ENCODE measurements at places on chromosomes 7 and 10.

GRCh38 chr7:83934118-83934734, 260.4 kb downstream of the SEMA3A start:
- no peak for DNase-seq

DNA sequence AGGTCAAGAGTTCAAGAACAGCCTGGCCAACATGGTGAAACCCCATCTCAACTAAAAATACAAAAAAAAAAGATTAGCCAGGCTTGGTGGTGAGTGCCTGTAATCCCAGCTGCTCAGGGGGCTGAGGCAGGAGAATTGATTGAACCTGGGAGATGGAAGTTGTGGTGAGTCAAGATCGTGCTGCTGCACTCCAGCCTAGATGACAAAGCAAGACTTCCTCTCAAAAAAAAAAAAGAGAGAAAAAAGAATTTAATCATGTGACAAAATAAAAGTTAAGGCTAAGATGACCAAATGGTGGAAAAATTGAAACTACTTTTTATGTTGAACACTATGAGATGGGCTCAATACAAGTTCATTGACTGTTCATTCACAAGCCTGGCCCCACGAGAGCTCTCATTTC, 141.1 kb upstream of the WDR11 start:
- no peak for DNase-seq

DNA sequence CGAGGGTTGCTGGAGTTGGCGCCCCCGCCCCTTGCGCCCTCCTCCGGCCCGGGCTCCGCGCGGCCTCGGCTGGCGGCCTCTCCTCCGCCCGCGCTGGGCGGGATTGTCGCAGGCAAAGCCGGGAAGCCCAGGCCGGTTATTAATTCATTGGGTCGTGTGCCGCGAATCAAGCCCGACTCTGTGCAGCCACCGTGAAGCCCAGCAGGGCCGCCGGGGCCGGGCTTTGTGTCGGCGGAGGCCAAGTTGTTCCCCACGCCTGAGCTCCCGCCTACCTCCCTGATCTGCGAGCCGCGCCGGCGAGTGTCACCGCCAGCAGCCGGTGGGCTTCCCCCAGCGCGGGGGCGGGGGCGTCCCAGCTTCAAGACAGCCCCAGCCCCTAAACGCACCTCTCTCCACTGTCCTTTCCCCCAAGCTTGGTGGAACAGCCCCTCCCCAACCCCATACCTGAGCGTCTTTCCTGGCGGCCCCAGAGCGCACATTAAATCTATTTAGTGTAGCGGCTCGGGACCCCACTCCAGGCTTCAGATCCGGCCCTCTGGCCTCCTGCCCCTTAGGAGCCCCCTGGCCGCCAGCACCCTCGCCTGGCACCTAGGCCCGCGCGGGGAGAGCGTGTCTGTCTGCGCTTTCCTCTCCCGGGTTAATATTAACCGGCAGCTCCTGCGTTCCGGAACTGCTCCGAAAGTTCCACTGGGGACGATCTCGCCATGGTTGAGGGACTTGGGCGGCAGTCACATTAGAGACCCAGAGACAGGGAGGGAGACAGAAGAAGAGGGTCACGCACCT, 3.5 kb downstream of the SHH start:
- DNase-seq = no peak

DNA sequence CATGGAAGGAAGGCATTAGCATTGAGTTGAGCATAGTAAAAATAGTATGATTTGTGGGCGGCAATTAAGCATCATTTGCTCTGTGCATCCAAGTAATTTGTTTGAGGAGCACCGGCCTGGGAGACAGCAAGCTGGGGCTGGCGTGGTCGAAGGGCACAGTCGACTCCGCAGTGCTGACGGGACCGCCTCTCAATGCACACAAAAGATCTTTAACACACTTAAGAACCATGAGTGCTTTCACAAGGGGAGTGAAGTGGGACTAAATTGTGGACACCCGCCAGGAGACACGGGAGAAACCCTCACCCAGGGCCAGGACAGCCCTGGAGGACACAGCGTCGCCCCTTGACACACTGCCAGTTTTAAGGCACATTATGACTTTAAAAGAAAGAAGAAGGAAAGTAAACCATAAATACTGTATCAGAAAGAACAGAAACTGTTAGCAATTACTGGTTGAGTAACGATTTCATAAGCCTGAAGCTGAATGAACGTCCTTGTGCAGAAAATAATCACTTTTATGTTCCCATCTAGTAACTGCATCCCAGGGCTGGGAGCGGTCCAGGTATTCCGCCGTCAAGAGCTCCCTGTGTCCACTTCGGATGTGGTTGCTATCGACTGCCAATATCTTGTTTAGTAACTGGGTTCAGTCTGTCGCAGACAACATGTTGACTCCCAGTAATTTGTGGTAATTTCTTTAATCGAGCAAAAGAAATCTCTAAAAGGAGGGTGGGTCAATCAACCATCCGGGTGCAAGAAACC, 102.1 kb downstream of the EBF3 start:
- DNase-seq = no peak

DNA sequence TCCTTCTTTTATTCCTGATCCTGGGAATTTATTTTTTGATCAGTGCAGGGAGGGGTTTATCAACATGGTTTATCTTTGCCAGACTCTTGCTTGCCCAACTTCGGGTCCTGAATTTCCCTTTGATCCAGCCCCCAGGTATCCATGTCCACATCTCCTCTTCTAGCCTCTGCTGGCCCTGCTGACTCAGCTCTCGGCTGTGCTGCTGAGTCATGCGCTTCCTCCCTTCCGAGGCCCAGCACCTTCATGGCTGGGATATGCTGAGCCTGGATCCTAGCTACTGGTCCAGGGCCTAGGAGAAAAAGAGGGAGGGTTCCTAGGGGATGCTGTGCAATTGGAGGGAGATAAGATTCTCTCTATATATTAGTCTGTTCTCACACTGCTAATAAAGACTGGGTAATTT, 380.7 kb upstream of the SHH start:
- DNase-seq = no peak

DNA sequence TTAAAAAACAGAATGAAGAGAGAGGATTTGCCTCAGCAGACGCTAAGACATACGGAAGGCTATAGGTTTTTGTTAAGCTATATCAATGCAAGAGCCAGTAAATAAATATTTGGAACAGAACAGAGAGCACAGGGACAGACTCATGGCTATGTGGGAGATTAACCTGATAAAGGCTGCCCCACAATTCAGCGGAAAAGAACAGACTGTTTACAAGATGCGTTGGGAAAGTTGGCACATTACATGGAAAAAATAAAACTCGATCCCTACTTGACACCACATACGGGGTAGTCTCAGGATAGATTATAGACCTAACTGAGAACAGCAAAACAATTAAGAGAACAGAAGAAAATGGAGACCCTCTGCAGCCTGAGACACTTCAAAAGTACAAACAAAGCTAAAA, 10.8 kb downstream of the KCNH2 start:
- no peak for DNase-seq

DNA sequence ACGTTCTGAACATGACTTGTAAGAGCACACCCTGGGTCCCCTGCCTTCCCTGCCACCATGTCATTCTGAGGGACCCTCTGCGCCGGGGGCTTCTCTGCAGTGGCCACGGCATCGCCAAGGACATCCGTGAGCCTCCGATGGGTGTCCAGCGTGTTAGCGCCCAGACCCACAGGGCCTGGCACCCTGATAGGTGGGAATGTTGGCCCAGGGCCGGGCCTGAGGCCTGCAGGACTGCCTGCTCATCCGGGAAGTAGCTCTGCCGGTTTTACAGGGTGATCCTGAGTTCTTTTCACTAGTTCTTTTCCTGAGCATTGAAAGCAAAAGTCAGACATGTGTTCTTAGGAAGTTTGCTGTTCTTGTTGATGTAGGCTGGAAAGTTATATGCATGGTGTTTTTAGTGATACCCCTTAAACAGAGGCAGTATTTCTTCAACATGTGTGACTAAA, 54.5 kb downstream of the WDR37 start:
- DNase-seq = no peak
